ENCODE measurements at places on chromosomes 12 and 14.

DNA sequence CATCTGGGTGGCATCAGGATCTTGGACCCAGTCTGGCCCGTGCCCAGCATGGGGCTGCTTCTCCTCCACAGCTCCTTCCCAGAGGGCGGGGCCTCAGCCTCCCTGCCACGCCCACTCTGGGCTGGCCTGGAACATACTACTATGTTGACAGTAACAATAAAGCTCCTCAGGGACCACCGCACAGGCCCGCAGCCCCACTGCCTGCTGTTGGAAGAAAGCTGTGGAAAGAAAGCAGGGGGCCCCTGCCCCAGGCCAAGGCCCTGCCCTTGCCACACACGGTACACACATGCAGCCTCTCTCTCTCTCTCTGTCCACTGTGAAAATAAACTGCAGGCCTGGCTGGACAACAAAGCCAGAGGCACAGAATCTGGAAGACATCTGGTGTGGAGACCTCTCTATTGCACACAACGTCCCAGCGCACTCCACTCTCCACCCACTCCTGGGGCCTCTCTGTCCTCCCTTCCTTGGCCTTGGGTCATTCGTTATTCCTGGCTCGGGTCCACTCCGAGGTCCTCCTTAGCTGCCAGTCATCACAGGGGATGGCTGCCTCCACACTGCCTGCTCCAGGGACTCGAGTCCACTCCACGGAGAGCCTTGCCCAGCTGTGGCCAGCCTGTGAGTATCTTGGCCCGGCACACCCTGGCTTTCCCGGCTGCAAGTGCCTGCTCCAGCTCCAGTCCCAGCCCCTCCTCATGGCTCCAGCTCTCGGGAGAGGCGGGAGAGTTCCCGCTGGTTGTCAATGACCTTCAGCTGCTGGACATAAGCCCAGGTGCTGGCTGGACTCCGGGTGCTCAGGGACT is 11.8 kb upstream of the ENDOU start:
- DNase-seq: no peak

DNA sequence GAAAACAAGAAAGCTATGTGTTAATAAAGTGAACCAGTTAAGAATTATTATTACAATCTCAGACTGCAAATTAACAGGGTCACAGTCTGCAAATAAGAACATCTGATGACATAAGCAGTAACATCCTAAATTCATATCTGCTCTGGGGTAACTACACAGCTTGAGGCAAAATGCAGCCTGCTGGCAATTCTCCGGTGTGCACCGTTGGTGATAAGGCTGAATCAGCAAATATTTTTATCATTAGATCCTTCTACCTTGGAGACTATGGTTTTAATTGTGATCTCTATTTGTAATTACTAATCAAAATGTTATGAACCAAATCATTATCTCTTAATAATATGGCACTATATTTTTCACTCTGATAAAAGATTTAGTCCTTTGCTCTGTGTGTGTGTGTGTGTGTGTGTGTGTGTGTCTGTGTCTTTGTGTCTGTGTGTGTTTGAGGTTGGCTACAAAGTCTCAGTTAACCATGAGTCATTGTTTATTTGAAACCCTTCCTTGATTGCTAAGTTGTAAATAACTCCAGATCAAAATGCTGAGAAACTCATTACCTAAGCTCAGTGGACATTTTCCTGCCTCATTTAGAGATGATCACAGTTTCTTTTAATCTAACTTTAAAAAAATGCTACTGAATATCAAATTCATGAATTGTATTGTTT is 442.6 kb downstream of the GXYLT1 start:
- DNase-seq: no peak

DNA sequence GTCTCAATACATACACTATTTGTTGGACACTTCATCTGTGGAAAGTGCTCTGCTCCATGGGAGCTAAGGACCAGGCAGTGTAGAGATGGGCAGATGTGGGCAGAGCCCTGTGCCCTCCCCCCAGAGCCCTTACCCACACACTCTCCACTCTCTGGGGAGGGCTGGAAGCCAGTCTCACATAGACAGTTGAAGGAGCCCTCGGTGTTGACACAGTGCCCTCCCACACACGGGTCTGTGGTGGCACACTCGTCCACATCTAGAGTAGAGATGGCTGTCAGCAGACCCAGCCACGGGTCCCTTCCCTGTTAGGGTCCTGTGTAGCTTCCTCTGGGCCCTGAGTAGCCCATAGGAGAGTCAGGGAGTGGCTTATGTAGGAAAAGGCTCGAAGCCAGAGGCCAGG is 14.3 kb downstream of the ISCA2 start:
- no peak for DNase-seq

GRCh38 chr14:49114161-49114893 is 471.9 kb downstream of the RPS29 start:
- no peak for DNase-seq

- no peak for DNase-seq
Observed at GRCh38 chr12:39476894-39477293, 34.0 kb upstream of the KIF21A start.

- DNase-seq: no peak
Observed at GRCh38 chr14:76651410-76652055, 109.7 kb upstream of the VASH1 start.

GRCh38 chr12:120751389-120751788 is 25.8 kb downstream of the ACADS start:
- DNase-seq: no peak
